ENCODE measurements at places on chromosomes 6 and 20.

GRCh38 chr20:4043796-4044195 is 28.4 kb upstream of the RNF24 start:
- no peak for DNase-seq

DNA sequence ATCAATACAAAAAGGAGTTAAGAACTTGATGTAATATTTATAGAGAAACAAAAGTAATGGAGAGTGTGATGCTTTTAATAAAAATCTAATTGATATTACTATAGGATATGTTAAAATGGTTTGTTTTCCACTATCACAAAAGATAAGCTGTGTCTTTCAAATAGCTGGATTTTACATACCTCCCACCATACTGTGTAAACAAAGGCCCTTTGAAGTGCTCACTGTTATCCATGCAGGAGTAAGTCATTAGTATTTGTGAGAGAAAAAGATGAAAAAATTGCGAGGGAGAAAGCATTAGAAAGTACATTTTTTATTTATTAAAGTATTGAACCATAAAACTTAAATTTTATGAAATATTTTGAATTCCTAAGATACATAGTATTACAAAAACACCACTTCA is 733.0 kb downstream of the GRIK2 start:
- DNase-seq: no peak

DNA sequence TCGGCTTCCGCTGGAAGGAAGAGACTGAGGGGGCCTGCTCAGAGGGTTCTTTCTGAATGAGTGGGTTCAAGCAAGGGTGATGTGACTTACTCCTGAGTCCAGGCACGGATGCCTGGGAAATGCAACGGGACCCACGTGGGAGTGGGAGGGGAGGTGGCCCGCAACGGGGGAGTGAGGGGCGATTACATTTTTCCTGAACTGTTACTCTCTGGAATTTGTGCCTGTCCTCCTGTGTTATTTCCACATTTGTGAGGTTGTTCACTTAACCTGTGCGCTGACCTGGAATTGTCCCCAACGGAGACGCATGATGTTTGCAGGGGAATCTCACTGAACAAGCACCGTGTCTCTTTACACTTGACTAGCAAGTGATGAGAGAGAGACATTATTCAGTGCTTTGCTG is 209.4 kb downstream of the CDH4 start:
- no peak for DNase-seq

DNA sequence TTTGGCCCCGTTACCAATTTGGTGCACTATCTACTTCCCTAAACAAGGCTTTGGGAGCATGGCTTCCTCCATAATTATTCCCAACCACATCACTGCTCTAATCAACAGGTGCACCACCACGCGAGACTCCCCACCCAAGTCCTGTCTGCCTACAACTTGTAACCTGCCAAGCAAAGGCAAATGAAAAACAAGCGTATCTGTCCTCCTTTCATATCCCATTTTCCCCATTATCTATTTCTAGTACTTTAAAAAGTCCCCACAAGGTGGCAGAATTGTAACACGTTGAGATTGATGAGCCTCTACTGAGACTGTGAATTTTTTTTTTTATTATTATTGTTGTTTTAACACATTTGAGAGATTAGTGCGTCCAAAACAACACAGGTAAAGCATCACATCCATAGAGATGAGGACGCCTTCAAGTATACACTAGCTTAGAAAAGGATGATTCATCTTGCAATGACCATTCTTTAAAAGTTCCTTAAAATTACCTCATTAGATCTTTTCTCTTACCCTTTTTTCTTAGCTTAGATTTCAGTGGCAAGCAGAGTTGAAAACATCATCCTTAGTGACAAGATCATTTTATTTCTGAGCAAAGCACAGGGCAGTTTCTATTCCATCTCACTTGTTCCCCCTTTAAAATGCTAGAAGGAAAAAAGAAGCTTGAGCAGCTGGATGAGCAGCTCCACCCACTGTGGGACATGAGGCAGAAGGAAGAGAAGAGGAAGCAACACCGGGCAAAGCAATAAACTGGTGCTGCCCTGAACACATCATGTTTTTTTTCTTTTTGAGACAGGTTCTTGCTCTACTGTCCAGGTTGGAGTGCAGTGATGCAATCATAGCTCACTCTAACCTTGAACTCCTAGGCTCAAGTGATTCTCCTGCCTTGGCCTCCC is 210.8 kb downstream of the ARHGAP18 start:
- DNase-seq: no peak

GRCh38 chr20:56453352-56453751 is 15.1 kb upstream of the RTF2 start:
- no peak for DNase-seq

- no peak for DNase-seq
Observed at GRCh38 chr20:2341336-2341735, 39.4 kb upstream of the TGM6 start.

- DNase-seq: no peak
Observed at GRCh38 chr20:58657986-58658385, 6.9 kb downstream of the STX16 start.

DNA sequence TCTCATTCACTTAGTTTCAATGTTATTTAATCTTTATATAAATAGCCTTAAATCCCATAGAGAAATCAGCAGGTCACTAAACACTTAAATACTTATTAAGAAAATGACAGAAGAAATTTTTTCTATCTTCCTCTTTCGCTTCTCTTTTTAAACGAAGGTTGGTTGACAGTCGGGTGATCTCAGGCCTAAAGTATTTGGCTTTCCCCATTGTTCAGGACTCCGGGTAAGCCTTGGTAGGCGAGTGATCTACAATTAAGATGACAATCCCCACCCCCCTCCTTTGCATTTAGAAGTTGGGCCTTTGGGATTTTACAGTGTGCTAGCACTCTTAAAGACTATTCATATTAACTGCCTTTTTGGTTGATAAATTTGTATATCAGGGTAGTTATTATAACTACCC is 19.7 kb upstream of the UTRN start:
- DNase-seq: no peak

DNA sequence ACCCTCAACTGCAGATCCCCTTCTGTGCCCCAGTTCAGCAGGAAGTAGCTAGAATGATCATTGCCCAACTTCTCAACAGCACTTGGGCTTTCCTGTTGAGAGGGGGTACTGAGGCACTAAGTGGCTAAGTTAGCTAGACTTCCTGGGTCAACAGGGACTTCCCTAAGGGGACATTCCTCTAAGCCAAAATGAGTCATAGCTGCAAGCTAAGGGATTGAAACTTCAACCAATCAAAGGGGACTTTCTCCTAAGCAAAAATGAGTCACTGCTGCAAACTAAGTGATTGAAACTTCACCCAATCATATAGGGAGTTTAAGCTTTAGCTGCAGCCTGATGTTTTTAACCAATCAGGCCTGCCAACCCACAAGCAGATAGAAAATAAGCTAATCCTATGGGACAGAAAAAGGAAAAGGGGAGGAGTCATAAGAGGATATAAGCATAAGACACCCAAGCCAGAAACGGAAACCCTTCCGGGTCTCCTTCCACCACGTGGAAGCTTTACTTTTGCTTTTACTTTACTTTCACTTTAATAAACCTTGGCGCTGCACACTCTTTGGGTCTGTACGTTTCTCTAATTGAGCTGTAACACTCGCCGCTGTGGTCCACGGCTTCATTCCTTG is 659.0 kb upstream of the HS3ST5 start:
- no peak for DNase-seq

- DNase-seq: no peak
Observed at GRCh38 chr20:44014807-44015732, 100.4 kb downstream of the TOX2 start.

DNA sequence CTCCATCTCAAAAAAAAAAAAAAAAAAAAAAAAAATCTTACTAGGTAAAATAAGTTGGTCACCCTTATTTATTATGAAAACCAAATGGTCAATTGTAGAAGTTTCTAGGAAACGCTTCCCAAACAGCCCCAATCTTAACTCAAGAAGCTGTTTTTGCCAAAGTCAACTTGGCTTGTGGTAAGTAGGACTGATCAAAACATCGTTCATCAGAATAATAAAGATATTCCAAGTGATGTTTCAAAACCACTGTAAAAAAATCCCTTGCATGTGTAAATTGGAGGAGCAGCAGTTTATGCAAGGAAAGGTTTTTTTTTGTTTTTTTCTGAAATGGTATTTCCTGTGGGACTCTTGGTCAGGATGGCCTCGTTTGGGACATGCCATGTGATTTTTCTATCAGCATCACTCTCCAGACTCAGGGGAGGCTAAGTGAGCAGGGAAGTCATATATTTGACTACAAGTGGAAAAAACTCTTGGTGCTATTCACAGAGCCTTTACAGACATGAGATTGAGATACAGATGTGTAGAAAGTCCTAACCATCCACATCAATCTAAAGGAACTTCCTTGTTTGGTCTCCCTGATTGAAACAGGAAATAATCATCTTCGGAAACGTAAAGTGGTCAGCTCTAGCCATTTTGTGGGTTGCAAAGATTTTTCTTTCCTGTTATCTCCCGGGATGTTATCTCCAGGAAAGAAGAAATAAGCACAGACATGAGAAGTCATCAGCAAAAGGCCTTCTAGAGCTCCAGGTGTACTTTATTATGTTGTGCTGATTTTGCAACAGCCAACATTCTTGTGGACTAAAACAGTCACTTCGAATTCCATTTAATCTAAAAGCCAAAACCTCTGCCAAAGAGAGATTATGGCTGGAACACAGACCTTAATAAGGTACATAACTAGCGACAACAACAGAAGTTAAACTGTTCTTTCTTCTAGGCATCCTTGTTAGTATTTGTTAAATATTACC is 177.8 kb downstream of the EDN1 start:
- DNase-seq: no peak

DNA sequence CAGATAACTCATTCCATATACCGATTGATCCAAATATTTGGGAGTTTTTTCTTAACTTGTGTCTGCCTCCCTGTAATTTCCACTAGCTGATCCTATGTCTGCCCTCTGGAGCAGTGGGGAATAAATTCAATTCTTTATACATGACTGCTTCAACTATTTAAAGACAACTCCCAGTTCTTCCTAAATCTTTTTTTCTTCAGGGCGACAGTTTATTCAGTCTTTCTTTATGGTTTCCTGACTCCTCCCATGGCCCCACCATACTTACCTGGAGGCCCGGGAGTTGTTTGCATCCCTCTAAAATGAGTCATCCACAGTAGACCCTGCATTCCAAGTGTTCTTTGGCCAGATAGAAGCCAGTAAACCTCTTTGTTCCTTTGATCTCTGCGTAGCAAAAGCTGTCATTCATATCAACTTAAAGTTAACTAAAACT is 73.6 kb downstream of the LCA5 start:
- DNase-seq: no peak

DNA sequence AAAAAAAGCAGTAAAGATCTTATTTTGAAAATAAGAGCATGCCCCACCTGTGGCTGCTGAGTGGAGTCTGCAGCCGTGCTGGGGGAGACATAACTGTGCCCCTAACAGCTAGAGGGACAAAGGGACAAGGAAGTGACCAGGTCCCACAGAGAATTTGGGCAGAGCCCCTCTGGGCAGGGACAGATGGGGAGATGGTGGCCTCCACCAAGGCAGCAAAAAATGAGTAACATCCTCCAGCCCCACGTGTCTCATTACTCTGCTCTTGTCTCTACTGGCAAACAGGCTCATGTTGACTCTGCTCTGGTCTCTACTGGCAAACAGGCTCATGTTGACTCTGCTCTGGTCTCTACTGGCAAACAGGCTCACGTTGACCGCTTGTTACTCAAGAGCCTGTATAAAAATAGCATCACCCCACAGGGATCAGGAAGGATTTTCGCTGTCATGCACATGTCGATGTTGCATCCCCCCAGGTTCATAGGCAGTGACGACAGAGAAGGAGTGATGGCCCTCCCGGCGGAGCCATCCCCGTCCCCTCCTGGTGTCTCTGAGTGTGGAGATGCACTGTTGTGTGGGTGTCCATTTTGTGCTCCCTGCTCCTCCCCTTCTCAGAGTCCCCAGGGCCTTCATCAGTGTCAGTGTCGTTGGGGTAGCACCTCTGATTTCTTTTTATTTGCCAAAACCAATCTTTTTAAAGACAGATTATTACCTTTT is 17.3 kb upstream of the PCMTD2 start:
- DNase-seq: no peak

DNA sequence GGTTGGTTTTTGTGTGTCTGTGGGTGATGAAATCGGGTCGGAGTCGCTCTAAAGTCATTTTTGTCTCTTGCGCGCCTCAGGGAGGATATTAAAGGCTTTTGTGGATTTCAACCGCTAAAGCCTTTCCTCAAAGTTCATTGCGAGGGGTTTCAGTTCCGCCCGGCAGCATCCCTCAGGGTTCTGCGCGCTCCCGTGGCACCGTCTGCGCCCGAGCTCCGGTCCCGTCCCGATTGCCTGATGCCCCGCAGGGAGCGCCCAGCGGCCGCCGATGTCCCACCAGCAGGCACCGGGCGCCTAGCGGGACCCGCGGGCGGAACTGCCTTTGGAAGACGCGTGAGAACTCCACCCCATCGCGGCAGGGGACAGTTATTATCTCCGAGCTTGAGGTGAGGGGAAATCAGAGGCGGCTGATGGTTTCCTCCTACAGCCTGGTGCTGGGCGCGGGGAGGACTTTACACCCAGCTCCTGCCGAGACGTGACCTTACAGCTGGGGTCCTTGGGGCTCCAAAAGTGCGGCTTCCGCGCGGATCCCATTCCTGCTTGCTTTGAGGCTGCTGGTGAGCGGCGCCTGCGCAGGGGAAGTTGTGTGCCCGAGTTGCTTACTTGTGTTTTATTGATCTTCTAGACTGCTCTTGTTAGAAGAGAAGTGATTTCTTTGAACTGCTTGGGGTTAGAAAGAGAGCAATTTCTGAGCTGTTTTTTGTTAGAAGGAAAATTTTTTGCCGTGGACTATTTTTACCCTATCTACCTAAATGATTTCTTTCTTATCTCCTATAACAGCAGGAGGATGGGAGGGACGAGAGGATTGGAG is 27.1 kb downstream of the ULBP1 start:
- no peak for DNase-seq

GRCh38 chr6:1580109-1580508 is 29.6 kb upstream of the FOXC1 start:
- DNase-seq: no peak

DNA sequence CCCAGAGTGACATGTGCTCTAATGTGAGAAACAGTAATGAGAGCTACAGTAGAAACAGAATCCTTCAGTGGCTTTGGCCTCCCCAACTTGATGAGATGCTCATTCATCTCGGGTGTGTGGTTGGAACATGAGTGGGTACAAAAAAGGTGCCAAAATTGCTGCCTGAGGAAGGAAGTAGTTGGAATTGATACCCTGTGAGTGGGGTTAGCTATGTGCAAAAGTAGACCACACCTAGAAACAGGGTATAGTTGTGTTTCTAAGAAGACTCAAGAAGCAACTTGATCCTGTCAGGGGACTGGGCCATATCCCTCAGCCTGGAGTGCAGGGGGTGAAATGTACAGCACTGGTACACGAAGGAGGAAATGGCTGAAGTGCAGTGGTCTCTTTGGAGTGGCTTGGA is 206.4 kb upstream of the SUPT3H start:
- DNase-seq: no peak
